ENCODE measurements at places on chromosomes 13 and 19.

DNA sequence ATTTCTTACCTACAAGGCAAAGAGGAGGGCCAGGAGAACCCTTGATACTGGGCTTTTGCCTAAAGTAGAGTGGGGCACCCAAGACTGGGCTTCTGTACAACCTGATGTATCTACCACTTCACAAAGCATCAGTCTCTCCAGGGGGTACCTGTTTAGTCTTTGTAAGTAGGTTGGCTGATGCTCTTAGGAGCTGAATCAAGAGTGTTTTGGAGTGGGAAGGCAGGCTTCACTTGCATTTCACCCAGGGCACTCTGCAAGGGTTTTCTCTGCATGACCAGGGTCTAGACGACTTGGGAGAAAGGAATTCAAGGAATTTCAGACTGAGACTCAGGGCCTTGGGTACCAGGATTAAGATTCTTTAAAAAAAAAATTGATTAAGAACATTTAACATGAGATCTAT lies 361.5 kb downstream of the RFC3 start:
- no peak for DNase-seq

GRCh38 chr13:25690582-25690981 lies 318.8 kb downstream of the ATP8A2 start:
- DNase-seq: no peak

- DNase-seq: no peak
These were observed 42.7 kb downstream of the KCNC3 start for GRCh38 chr19:50286443-50286842.

DNA sequence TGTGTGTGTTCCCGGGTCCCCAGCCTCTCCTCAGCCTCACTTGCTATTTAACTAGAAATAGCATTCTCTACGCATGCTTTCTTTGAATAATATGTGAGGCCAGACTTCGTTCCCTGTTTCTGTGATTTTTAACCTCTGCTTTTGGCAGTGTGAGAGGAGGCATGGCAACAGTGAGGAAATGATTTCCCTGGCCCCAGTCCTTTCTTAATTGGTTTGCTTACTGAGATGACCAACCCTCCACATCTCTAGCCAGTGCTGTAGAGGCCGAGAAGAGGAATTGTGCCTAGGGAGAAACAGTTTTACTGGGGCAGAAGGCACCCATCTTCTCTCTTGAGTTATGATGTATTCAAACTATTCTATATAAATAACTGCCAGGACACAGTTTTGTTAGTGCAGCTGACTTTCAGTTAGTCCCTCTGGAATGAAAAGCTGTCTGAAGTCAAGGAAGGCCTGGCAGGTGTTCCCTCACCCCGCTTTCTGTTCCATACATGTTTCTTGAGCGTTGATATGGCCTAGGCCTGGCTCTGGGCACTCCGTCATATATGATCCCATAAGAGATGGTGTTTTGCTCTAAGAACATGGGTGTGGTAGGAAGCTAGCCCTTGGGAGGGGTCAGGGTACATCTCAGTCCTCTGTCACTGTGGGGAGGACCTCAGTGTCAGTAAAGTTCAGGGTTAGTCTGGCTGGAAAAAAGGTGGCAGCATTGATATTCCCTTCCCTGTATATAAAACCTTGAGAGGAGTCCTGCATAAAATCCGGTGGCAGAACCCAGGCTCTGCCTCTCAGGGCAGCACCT lies 73.7 kb upstream of the NPAS1 start:
- DNase-seq: no peak

DNA sequence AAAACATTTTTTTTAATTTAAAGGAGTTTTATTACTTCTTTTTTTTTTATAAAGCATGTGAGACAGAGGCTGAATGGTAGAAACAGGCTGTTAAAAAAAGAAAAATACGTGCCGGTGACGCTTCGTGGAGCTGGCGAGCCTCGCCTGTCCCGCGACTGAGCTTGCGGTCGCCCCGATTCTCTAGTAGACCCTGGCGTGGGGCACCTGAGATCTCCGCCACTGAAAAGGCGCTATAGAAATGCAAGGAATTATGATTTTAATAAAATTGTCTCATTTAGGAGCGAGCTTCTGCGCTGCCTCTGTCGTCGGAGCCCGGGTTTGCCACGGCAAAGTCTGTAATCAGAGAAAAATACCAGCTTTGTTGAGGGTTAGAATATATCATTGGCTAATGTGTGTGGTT lies 18.4 kb downstream of the NFIX start:
- DNase-seq: no peak

GRCh38 chr13:103164251-103164650 lies 98.0 kb upstream of the SLC10A2 start:
- DNase-seq: no peak

DNA sequence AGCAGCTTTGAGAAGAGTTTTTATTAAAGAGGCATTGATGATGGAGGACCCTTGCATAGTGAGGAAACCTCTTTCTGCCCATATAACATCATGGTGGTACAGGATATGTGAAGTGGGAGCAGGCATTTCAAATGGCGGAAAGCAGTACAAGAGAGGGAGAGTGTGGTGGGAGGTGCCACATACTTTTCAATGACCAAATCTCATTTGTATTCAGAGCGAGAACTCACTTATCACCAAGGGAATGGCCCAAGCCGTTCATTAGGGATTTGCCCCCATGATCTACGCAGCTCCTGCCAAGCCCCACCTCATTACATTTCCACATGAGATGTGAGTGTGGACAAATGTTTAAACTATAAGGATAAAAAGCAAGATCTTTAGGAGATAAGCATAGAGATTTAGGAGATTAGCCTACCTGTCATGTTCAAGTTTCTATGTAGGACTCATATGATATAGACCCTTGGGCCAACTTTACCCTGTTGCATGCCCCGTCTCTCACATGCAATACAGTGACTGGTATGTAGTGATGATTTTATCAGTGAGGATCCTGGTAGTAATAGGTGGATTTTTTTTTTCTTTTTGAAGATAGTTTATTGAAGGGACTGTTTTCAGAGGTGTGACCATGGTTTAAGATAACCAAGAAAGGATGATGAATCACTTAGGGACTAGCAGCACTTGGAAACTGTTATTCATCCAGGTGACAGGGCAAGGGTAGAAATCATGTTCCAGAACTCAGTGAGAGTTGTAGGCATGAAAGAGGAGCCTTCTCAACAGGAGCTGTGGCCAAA lies 38.3 kb downstream of the DNAJC15 start:
- DNase-seq: no peak

DNA sequence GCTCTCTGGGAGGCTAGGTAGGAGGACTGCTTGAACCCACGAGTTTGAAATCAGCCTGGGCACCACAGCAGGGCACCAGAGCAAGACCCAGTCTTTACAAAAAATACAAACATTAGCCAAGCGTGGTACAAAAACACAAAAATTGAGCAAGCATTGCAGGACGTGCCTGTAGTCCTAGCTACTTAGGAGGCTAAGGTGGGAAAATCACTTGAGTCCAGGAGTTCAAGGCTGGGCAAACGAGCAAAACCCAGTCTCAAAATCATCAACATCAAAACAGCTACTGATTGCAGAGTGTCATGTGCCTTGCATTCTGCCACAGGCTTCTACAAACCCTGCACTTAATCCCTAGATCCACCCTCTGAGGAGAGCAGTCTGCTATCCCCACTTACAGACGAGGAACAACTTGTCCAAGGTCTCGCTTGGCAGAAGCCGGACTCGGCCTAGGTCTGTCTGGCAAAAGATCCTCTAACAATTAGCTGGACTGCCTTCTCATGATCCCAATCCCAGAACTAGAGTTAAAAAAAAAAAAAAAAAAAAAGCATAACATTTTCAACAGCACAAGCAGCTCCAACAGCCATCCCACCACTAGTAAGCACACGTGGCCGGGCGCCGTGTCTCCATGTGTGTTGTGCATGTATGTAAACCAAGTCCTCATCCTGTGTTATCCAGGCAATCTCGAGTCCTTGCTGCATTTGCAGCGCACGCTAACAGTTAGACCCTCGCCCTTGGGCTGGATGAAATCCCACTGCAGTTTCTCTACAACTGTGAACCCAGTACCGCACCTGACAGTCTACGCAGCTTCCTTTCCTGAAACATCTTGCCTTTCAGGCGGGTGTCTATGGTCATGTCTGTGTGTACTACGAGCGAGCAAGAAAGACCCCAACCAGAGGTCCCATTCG lies 2.0 kb downstream of the PPP6R1 start:
- no peak for DNase-seq

DNA sequence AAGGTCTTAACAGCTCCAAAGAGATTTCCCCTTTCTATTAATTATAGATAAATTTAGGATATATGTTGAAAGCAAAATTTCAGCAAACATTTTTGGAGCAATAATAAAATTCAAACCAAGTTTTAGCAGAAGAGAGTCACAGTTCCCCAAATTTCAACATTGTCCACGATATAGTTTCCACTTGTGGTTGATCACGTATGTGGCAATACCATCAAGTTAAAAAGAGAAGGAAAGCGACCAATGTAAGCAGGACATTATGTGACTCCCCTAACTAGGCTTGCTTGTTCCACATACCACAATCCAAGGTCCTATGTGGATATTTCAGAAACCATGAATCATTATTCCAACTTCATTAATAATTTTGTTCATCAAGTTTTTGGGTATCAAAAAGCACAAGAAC lies 52.8 kb downstream of the ELF1 start:
- no peak for DNase-seq

DNA sequence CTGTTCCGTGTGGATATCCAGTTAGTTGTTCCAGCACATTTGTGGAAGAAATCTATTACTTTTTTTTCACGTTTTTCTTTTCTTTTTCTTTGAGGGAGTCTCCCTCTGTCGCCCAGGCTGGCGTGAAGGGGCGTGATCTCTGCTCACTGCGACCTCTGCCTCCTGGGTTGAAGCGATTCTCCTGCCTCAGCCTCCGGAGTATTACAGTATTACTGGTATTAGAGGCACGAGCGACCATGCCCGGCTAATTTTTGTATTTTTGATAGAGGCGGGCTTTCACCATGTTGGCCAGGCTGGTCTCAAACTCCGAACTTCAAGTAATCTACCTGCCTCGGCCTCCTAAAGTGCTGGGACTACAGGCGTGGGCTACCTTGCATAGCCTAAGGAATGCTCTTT lies 43.6 kb downstream of the ZNF611 start:
- no peak for DNase-seq

- DNase-seq: no peak
These were observed 5.2 kb upstream of the SPIB start for GRCh38 chr19:50413531-50413930.

- no peak for DNase-seq
These were observed 11.3 kb downstream of the LSM4 start for GRCh38 chr19:18311502-18312091.

DNA sequence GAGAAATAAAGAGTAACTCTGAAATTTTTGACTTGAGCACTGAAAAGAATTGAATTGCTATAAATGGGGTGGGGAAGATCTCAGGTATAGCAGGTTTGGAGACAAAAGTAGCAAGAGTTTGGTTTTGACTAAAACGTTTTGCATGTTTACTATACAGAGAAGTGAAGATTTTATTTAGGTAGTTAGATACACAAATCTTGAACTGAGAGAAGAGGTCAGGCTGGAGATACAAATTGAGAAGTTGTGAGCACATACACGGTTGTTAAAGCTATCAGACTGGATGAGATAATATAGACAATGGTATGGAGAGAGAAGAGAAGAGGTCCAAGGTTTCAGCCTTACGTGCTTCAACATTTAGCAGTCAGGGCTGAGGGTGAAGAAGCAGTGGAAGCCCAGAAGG lies 420.9 kb downstream of the FOXO1 start:
- no peak for DNase-seq
